Stromal cell of bone marrow (primary cell): ENCODE measurements at places on chromosomes 5 and 9.

DNA sequence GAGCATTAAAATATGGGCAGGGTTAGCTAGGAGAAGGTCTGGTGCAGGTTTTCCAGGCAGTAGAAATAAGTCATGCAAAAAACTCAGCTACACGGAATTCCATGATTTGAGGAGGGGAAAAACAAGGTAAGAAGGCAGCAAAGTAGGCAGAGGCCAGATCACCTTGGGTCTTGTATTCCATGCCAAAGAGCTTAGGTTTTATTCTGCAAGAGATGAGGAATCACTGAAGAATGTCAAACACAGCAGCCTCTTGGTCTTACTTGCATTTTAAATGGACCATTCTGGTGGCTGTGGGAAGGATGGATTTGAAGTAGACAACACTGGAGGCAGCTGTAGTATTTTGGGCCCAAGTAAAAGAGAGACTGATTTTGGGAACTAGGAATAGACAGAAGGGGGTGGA, 8.6 kb downstream of the TRPM3 start:
- DNase-seq, result no peak

DNA sequence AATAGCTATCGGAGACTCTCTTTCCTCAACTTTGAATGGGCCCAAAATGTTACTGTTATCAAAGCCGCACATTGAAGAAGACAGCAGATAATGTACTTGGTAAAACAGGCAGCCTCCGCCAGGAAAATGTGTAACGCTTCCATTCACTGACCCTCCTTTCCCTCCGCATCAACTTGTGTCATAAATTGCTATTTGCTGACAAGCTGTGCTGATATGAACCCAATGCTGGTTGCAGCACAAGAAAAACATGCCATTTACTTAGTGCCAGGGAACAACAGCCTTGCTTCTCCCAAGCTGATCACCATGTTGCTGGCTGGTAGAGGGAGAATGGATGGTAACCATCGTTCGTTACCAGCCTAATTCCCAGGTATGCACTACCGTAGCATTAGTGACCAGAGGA, 162.6 kb upstream of the PPP1R2B start:
- no peak for DNase-seq

GRCh38 chr9:108565651-108566378, 290.0 kb downstream of the ACTL7B start:
- peak; percentile 85 for DNase-seq

GRCh38 chr5:142134331-142135010, 25.9 kb downstream of the NDFIP1 start:
- DNase-seq, result no peak

- DNase-seq, result peak; percentile 82
Measured at GRCh38 chr9:107875571-107875980, 386.0 kb upstream of the KLF4 start.

- DNase-seq, result peak; percentile 41
Measured at GRCh38 chr9:27726244-27727081, 153.2 kb upstream of the C9orf72 start.

DNA sequence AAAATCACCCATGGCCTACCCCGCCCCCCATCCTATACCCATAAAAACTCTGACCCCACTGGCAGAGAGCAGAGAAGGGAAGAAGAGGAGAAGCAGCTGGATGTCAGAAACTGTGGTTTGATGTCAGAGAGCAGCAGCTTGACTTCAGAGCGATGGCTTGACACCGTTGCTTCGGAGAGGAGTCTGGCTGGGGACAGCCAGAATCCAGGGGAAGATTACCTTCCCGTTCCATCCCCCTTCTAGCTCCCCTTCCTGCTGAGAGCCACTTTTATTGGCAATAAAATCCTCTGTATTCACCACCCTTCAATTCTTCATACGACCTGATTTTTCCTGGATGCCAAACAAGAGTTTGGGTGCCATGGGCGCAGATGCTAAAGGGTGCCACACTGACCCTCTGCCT, 138.0 kb downstream of the DCP2 start:
- no peak for DNase-seq

GRCh38 chr9:32635362-32635761, at the start of gene TAF1L:
Gene TAF1L, minus strand, starts transcription at chr9:32635669. Its CDS starts 90 bp downstream, at chr9:32635579.
- DNase-seq, result no peak

DNA sequence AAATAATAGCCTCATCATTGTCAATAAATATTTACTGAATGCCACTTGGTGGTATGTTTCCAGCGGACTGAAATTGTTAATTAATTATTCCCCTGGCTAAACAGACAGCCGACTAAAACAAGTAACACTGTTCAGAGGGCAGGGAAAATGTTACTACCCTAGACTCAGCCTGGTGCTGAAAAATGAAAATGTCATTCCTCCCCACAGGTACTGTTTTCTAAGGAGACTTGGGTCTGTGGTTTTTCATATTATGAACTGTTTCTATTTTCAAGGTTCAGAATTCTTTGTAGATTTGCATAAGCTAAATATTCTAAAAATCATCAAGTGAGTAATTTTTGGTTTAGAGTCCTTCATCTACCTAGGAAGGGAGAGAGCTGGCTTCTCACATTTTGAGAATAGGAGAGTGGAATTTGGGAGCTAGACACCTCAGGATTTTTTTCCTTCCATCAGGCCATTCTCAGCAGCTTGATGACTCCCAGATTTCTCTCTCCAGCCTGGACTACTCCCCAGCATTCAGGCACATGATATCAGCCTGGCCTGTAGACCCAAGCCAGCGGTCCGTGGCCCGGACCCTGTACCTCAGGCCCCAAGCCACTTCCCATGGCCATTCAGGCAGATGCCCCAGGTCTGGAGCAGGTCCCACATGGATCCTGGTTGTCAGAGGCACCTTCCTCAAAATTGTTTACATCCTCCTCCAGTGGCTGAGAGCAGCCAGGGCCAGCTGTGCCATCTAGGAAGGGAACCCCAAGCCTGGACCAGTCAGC, 24.4 kb downstream of the BHMT start:
- DNase-seq, result no peak

DNA sequence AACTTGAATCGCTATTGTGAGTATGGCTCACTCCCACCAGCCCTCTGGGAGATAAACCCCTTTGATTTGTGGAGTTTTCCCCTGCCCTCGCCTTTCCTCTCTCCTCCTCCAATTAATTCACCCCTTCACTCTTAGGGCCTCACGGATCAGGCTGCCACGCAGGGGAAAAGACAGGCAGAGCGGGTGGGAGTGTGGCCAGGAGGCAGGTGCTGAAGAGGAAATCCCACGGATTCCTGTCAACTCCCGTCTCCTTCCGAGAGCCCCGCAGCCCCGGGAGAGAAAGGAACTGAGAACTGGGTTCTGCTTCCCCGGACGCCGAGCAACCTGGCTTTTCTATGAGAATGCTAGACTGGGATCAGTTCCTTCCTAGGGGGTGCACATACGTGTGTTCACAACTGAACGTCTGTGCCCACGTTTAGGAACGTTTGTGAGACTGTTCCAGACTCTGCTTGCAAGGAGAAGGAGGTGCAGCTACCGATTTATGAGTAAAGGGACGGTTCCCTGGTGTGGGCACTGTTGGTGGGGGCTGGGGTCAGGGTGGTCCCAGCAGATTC, 314.5 kb upstream of the TLE4 start:
- DNase-seq, result no peak

DNA sequence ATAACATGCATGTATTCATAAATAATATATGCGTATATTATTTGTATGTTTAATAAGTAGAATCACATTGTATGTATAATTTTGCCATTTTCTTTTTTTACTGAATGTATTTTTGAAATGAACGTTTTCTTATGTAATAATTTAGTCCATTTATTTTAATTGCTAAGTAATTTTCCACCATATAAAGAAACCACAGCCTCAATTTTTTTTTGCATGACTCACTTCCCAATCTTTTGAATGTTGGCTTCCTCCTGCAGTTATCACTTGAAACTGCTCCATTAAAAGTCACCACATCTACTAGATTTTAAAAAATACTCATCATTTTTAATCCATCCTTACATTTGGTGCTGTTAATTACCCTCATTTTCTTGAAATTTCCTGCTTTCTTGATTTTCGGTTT, 363.3 kb upstream of the MEF2C start:
- no peak for DNase-seq

DNA sequence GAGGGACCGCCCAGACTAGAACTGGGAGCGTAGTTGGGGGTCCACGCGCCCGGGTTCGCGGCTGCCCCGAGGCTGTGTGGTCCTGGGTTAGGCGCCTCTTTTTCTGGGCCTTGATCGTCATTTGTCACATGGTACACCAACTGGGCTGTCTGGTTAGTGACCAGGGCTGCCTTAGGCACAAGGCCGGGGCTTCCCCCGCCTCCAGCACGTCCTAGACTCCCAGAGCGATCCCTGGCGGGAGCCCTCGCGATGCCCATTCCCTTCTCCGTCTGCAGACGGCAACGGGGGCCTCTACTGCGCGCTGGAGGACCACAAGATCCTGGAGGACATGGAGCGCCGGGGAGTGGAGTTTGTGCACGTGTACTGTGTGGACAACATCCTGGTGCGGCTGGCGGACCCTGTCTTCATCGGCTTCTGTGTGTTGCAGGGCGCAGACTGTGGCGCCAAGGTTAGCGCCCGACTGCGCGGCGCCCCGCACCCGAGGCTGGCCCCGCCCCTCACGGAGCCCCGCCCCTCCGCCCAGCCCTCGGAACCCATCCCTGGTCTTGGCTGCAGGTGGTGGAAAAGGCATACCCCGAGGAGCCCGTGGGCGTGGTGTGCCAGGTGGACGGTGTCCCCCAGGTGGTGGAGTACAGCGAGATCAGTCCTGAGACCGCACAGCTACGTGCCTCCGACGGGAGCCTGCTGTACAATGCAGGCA, 1.5 kb downstream of the UAP1L1 start:
- DNase-seq, result no peak

GRCh38 chr5:136811086-136811485, 445.7 kb upstream of the TRPC7 start:
- no peak for DNase-seq

DNA sequence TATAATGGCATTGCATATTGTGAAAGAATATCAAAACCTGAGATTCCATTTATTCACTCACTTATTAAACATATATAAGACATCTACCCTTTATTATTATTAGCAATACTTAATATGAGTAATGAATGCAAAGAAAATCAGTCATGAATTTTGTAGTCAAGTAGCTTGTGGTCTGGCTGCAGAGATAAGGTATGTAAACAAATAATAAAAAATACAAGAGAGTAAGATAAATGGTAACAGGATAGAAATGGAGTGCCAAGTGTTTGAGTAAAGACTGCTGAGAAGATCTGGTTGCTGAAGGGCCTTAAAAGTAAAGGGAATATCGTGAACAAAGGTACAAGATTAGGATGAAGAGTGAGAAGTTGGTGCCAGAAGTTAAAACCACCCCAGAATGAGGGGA, 18.4 kb downstream of the TRIM32 start:
- DNase-seq, result no peak

GRCh38 chr5:127333483-127333882, 42.9 kb downstream of the MEGF10 start:
- no peak for DNase-seq

GRCh38 chr9:116027951-116028350, 125.6 kb upstream of the PAPPA start:
- DNase-seq, result peak; percentile 21

- DNase-seq, result no peak
Measured at GRCh38 chr5:140631831-140632365, 1.1 kb downstream of the CD14 start.

DNA sequence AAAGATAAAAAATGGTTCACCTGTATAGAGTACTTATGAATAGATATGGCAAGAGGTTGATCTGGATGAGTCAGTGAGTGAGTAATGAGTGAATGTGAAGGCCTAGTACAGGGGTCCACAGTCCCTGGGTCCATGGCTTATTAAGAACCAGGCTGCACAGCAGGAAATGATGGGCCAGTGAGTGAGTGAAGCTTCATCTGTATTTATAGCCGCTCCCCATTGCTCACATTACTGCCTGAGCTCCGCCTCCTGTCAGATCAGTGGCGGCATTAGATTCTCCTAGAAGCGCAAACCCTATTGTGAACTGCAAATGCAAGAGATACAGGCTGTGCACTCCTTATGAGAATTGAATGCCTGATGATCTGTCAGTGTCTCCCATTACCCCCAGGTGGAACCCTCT, 307.7 kb upstream of the ZNF608 start:
- no peak for DNase-seq

- no peak for DNase-seq
Measured at GRCh38 chr9:114811966-114812636, 6.3 kb upstream of the TNFSF15 start.

DNA sequence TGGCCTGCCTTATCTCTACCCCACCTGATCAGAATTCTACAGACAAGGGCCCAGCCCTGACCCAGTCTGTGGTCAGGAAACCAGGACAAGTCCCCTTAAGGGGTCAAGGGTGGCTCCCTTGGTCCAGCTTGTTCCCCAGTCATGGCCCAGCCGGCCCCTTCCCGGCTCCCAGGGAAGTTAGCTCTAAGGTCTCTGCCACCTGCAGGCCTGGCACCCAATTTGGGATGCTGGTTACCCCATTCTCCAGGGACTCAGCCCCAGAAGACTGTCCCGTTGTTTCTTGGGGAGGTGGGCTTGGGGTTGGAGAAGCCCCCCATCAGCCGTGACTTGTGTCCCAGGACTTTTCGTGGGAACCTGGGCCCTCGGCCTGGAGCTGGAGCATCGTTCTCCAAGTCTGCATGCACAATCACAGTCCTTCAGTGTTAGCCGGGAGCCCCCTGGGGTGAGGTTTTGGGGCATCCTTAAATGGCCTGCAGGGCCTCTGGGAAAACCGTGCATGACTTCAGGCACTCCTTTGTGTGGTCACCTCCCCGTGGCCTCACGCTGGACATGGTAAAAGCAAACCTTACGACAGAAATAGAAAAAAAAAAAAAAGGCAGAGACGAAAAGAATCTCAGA, 150.8 kb upstream of the PHYKPL start:
- no peak for DNase-seq

- DNase-seq, result no peak
Measured at GRCh38 chr9:9557804-9558334, 1054.9 kb downstream of the PTPRD start.

GRCh38 chr9:109652971-109653370, 127.0 kb upstream of the PALM2AKAP2 start:
- DNase-seq, result peak; percentile 54

DNA sequence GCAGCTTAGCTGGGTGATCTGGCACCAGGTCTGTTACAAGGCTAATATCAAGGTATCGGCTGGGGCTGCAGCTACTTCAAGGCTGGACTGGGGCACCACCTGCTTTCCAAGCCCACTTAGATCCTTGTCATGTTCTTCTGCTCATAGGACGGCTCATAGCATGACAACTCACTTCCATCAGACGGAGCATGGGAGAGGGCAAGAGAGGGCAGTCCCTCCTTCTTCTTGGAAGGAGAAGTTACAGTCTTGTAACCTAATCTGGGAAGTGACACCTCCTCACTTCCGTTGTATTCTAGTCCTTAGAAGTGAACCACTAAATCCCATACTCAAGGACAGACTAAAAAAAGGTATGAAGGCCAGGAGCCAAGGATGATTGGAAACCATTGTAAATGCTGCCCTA, 258.2 kb downstream of the MAST4 start:
- no peak for DNase-seq

- DNase-seq, result no peak
Measured at GRCh38 chr9:84492366-84493159, 152.0 kb upstream of the SLC28A3 start.
